Stimulated activated CD8-positive, alpha-beta memory T cell treated with anti-CD3 and anti-CD28 coated beads, Interleukin-2, amount 100 ng/mL, for 1 hour (primary cell): ENCODE measurements at places on chromosomes 7 and 10.
A peak's percentile ranks its signal among the peaks of the same experiment; 100 is the strongest.

GRCh38 chr7:156176039-156176438 lies 363.8 kb upstream of the SHH start:
- no peak for DNase-seq

- DNase-seq = no peak
Measured at GRCh38 chr10:111831058-111831457, 352.5 kb downstream of the GPAM start.

DNA sequence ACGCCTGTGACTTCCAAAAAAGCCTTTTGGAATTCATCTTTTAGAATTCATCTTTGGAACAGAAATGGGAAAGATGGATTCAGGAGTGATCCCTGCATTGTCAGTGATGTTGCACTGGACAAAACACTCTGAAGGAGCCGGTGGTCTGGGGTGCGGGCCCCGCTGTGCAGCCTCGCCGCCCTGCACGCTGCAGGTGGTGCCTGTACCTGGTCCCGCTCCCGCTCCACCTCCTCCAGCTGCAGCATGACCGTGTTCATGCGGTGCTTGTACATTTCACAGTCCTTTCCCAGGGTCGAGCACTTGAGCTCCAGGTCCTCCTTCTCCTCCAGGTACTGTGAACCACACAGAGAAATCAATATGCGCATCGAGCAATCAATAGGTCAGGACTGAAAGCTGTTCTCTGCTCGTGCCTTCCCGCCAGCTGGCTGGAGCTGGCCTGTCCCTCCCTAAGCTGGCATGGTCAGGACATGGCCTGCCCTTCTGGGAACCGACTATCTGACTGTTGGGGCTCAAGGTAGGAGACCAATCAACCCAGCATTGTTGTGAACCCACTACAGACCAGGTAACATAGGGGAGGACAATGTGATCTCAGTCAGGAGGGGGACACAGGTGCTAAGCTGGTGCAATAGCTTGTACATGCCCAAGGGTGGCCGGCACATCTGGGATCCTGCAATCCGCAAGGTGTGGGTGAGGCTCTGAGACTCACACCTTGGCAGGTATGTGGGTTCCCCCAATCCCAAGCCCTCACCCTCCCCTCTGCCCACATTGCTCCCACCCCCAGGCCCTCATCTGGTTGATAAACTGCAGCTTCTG lies 93.8 kb upstream of the GNA12 start:
- no peak for DNase-seq

DNA sequence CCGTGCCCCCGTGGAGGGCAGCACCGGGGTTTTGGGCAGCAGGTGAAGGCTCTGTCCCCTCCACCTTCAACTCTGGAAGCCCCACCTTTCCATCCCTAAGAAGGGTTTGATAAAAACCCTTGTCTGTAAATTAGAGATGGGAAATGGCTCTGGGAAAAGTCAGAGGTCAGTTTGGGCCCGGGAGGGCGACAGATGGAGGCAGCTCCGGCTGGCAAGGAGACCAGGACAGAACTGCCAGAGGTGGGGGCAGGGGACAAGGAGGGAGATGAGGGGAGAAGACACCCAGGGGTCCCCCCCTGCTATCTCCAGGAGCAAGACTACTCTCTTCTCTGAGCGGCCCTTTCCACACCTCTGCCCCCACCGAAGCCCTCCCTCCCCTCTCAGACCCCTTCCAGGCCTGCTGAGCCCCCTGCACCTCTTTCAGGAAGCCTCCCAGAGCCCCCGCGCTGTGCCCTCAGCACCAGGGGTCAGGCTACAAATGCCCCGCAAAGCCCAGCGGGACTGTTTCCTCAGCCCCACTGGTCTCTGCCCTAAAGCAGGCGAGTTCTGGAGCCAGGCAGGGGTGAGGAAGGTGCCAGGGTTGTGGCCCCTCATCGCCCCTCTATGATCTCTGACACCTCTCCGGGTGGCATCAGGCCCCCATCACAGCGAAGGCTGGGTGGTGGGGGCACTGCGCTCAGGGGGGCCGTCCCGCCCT lies 980 bp upstream of the SH2B2 start:
- DNase-seq = no peak

DNA sequence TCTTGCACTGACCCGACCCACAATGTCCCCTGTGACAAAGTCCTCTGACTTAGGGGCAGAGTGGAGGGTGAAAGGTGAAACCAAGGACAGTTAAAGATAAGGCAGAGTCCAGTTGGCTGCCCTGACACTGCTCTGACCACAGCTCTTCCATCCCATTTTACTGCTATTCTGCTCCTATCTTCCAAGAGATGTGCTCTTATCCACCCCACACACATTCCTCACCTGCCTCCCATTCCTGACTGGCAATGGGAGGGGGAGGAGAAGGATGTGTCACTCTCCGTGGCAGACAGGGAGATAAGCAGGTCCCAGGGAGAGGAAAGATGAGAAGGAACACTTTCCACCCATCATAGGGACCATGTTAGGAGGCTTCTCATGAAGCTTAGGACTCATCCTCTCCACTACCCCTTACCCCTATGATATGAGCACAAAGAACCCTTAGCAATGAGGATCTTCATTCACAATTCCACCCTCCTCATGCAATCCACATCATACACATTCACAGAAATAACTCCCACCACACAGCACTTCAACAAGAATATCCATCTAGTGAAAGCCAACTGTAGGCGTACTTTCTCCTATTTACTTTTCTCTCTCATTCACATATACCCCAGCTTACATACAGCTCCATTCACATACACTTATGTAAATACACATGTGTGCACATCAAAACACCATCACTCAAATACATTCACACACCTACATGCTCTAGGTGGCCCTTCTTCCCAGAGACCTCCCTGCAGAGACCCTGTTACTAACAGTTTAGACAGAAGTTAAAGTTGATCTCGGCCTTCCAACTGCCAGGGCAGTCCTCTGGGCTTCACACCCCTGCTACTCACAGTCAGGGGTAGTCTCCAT lies 6.6 kb downstream of the SYNPO2L start:
- no peak for DNase-seq

- no peak for DNase-seq
Measured at GRCh38 chr7:28136885-28137284, 43.7 kb downstream of the JAZF1 start.

- no peak for DNase-seq
Measured at GRCh38 chr7:83824214-83824613, 175.3 kb upstream of the SEMA3E start.

GRCh38 chr7:157411580-157411979 lies 74.8 kb downstream of the DNAJB6 start:
- peak; percentile 31 for DNase-seq

GRCh38 chr10:101183458-101184183 lies 45.6 kb downstream of the LBX1 start:
- DNase-seq = no peak

DNA sequence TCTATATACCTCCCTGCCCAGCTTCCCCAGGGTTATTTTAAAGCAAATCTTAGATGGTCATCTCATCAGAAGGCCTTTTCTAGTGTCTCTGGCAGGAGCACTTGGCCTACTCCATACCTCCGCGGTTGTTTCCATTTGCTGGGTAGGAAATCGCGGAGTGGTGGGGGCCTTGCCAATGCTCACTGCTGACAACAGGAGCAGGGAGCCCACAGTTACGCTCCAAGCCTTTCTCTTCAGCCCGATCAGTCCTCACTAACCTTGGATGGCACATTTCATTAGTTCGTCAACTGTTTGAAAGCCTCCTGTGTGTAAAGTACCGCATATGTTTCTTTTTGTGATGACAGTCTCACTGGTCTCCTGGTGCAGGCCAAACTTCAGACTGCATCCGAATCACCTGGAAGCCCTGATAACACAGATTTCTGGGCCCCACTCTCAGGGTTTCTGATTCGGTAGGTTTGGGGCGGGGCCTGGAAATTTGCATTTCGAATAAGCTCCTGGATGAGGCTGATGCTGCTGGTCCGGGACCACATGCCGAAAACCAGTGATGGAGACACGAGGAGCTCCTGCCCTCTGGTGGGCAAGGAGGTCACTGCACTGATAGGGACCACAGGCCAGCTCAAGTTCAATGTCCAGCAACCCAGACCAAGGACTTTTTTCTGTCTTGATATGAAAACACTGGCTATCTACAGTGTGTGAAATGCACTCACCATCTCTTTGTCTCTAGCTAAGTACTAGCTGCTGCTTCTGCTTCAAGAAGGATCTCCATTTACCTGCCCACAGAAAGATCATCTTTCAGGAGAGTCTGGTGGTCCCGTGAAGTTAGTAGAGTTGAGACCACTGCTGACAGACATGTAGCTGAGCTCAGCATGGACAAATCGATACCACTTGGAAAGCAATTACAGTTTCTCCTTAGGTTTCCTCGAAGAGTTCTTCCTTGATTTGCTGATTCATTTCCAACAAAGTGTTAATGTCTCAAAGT lies 14.0 kb downstream of the LRGUK start:
- DNase-seq = peak; percentile 13

DNA sequence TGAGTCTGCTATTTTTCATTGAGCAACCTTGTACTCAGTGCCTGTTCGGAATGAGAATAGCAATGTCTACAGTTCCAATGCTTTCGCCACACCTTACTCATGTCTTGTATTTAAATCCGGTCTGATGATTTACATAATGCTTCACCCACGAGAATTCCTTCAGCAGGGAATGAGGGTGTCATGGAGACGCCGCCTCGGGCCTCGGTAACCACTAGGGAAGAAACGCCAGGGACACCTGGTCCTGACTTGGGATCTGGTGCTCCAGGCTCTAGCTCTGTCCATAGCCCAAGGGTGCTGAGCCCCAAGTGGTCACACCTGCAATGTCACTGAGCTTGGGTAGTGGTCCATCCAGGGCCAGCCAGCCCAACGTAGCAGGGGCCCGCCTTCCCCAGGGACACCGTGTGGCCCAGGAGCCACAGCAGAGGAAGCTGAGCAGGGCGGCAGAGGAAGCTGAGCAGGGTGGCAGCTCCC lies 37.4 kb downstream of the PRKAG2 start:
- no peak for DNase-seq

DNA sequence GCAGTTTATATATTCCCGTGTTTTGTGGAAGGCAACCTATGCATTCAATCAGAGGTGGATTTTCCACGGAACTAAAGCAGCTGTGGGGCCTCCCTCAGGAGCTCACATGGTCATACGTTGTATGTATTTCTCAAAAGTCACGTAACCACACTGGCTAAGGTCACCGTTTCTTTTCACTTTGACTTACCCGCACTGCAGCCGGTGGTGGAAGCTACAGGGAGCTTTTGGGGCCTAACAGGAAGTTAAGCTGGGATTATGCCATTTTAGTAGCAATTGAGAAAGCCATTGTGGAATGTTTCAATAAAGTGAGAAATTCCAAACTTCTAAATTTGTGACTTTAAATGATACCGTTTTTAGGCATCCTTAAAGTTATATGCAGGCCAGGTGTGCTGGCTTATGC lies 111.2 kb upstream of the KLF6 start:
- DNase-seq = no peak

- no peak for DNase-seq
Measured at GRCh38 chr10:58951746-58952145, 224.7 kb upstream of the PHYHIPL start.

DNA sequence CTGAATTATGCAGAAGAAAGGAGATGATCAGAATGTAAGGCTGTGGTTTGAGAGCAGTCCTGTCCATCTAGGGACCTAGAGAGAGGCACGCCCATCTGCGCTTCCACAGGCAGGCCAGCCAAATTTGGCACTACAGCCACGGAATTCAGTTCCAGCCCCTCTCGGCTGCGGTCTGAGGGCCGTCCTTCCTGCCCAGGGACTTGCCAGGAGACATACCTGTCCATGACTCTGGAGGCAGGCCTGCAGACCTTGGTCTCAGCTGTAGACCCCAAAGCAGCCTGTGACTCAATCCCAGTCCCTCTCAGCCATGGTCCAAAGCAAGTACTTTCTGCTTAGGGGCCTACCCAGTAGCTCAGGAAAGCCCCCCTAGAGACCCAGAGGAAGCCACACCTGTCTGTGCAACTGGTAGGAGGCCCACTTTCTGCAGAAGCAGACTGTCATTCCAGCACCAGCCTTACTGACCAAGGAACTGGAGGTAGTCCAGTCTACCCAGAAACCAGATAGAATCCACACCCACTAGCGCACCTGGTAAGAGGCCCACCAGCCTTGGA lies 720.9 kb downstream of the PARD3 start:
- DNase-seq = no peak

- no peak for DNase-seq
Measured at GRCh38 chr7:124179641-124180040, 146.8 kb upstream of the TMEM229A start.

DNA sequence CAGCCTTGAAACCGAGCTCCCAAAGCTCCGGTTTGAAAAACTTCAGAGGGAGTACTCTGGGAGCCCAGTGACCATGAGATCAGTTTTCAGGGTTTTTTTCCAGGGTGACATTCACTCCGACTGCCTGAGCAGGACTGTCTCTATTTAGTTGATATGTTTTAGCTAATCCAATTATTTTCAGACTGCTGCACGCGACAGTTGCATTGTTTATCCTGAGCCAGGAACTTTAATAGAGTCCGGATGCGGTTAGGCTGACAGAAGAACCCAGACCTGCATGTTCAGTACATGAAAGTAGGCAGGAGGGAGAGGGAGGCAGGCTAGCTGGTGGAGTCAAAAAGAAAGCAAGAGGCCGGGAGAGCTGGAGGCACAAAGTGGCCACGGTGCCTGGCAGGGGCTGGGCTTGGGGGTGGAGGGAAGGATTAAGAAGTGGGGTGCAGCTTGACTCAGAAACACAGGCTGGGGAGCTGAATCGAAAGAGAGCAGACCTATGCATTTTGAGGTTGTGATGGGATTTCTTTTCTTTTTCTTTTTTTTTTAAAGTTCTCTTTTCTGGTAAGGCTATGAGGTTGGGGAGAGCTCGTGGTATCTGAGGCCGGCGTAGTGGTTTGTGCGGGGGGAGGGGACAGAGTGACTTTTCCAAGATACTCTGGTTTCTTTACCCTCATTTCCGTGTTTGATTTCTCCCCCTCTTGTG lies 5.7 kb downstream of the GATA3 start:
- DNase-seq = no peak

- DNase-seq = no peak
Measured at GRCh38 chr7:99729486-99730237, 5.3 kb downstream of the CYP3A7 start.

- DNase-seq = no peak
Measured at GRCh38 chr10:106083572-106083971, 1080.9 kb downstream of the SORCS1 start.

DNA sequence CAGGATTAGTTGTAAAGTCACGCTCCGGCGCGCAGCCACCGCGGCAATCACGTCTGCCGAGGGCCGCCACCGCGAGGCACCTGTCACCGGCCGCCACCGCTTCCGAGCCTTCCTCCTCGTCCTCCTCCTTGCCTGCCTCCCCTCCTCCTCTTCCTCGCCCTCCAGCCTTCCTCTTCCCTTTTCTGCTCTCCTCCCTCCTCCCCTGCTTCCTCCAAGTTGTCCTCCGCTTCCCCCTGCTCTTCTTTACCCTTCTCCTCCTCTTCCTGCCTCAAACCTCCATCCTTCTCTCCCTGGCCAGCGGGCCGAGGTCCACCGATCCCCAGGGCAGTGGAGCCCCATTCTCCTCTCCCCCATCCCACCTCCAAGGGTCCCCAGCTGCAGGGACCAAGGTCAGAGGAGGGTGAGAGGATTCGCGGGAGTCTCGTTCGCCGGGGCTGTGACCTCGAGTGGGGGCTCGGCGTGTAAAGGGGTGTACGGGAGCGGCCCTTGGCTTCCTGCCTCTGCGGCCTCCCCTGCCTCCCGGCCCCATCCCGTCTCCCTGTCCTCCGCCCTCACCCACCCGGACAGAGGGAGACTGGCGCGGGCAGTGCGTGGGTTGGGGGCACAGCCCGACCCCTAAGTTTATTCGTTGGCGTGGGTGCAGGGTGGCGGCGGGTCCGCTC lies 89.5 kb upstream of the PAX2 start:
- no peak for DNase-seq
